ENCODE measurements at places on chromosomes 12 and 14. TPM values are rescaled to one million over a fixed set of nuclear protein-coding genes. Genes with fewer than 3 reads are reported as not detected.

DNA sequence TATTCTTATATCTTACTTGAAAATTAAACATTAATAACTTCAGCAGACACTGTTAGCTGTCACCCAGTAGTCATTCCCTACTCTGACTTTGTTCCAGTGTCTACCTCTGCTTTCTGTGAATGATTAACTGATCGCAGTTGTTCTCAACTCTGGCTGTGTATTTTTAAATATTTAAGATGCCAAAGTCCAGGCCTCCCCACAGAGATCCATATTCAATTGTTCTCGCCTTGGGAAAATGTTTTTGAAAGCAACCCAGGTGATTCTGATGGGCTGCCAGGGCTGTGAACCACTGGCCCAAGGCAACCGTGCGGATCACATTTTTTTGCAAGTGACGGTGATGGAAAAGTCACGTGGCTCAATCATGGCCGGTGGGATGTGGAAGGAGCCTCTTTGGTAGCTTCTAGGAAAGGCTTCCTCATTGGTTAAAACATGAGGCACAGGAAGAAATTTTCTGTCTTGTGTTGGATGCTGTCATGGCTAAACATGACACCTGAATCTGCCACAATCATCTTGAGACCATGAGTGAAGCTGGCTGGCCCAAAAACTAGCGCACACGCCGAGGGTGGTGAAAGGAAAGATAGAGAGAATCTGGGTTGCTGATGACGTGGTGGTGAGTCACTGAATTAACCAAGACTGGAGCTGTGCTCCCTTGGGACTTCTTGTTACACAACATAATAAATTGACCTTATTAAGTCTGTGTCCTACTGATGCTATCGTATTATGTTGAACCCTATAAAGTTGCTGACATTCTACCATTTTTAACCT is 37.2 kb downstream of the RDH12 start:
- peak; percentile 59 for DNase-seq

DNA sequence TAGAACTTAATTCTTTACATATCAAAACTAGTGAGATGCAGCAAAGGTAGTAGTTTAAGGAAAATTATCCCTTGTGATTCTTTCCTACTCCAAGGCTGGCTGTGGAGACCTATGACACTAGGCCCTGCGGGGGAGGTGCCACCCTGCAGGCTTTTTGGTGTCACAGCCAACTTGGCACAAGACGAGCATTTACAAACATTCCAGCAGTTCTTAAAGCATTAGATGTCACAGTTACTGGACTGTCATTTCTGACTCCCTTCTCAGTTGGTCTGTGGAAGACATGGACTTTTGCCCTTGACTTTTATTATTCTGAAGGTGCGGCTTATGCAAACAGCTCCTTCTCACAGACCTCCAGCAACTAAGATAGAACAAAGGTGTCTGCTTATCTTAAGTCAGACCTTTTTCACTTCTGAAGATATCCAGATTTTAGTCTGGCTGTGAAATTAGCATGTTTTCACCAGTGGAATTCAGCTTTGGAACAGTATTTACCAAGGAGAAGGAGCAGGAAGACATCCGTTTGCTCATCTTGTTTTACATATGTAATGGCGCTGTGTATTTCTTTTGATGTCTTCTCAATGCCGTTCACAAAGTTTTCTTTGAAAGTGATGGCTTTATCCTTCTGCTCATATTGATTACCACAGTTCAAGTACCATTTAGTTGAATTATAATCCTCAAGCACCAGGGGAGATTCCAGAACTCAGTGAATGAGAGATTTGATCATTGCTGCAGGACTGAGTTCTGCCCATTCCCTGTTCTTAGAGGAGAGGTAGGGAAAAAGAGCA is 17.9 kb downstream of the SRGAP1 start:
- no peak for DNase-seq

- DNase-seq = no peak
These were observed 37.5 kb upstream of the MIS18BP1 start for GRCh38 chr14:45290547-45290946.

DNA sequence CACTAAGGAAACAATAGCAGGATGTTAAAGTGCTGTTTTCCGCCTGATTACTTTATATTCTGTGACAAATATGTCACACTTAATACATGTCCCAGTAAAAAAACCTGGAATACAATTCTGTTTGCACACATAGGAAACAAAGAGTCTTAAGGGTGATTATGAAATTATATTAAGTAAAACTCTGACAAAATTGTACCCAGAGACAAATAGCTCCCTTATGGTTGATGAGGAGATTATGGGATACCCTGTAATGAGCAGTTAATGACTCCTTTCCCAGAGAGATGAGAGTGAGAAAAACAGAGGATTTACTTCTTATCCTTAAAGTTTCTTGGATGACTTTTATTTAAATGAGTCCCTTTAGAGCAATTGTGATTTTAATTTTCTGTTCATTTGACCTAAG is 370.6 kb downstream of the PDZRN4 start:
- no peak for DNase-seq

- DNase-seq = no peak
These were observed 5.3 kb upstream of the RAB35 start for GRCh38 chr12:120121766-120122293.

DNA sequence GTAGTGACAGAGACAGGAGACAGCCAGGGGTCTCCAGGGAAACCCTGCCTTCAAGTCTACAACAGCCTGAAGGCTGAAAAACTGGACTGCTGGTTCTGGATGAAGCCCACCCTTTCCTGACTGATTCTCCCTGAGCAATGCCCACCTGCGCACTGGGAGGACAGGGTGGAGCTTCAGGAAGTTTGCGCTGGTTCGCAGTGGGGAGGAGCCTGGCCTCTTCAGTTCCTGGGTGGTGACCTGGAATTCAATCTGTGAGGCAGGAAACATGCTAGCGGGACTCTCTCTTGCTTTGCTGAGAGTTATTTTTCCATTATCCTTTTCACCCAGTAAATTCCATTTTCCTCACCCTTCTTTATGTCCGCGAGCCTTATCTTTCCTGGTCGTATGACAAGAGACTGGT is 600.8 kb downstream of the TRHDE start:
- DNase-seq = no peak

DNA sequence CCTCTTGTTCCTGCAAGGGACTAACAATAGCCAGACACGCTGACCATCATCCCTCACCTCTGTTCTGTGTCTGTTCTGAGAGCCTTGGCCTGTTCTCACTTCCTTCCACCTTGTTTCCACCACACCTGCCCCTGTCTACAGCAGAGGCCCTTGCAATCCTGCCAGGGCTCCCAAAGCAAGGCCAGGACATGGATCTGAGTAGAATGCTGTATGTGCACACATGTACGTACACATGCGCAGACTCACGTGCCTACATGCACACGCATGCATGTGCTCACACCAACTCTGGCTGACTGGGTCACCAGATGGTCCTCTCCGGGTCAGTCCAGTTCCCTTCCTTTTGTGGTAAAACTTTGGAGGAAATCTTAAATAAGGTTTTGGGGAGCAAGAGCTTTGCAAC is 133.0 kb upstream of the C14orf180 start:
- DNase-seq = no peak

GRCh38 chr12:100404769-100405407 is 48.0 kb downstream of the SLC17A8 start:
- no peak for DNase-seq

DNA sequence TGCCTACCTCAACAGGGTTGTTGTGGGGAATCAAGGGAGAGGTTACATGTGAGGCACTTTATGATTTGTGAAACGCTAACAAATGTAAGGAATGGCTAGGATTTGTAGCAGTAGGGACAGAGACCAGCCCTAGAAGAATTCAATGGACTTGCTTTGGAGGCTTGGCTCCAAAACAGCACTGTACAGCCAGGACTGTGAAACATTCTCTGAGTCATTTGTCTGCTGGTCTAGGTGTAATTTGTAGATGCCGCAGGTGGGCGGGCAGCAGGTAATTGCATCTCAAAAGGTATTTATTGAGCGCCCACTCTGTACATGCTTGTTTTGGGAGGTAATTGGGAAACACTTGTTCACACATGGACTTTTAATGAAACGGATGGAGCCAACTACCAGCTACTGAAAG is 11.4 kb downstream of the SLC7A8 start:
- DNase-seq = no peak

DNA sequence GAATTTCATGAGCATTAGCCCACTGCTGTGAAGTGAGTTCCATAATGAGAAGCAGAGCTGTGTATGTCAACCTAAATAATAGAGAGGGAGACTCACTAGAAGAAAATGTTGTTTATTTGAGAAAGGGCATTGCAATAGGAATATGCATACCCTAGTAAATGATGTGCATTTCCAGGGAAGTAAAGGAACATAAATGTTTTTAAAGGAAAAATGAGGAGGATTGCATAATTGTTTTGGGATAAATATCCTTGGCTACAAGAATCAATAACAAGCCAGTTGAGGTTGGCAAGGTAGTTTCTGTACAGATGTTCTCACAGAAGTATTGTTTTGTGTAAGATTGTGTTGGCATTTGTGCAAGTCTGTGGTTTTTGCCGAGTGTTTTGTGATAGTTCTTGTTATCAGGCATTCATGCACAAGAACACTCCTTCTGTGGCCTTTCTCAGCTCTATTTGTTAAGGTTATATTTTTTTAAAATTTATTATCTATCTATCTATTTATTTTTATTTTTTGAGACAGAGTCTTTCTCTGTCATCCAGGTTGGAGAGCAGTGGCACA is 47.1 kb downstream of the EMP1 start:
- no peak for DNase-seq

GRCh38 chr12:90399357-90399756 is 555.6 kb downstream of the CCER1 start:
- DNase-seq = no peak

GRCh38 chr12:84692071-84692470 is 220.5 kb downstream of the SLC6A15 start:
- DNase-seq = no peak

DNA sequence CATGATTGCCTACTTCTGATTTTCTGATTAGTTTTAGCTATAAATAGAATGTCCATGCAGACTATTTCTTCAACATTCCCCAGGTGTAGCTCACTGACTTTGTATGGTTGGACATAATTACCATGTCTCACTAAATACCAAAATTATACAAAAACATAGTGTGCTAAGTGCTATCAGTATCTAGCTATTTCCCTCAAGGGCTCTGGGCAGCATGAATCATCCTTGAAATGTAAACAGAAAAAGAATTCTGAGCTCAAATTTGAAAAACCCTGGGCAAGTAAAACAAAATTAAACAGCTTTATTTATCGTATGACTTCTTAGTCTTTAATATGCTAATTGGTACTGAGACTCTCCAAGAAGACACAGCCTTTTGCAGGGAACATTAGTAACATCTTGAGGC is 82.9 kb downstream of the SPATA7 start:
- no peak for DNase-seq

DNA sequence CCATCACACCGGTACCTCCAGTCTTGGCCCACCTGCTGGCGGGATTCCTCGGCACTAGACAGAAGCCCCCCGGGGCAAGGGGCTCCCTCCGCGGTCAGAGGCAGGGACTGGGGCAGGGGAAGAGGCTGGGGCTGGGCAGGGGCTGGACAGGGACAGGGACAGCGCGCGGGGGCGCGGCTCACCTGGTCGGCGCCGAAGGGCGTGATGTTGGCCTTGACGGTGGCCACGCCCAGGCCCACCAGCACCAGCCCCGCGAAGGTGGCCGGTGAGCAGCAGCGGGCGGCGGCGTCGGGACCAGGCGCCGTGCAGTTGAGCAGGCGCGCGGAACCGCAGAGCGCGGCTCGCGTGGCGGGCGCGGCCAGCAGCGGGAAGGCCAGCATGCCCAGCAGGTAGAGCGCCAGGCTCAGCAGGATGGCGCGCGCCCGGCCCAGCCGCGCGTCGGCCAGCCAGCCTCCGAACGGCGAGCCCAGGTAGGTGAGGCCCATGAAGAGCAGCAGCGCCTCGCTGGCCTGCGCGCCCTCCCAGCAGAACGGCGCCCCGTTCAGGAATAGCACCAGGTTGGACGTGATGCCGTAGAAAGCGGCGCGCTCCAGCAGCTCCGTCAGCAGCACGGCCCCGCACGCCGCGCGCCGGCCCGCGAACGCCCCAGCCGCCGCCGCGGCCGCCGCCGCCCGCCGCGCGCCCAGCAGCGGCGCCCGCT is 392 bp downstream of the SLC15A4 start:
- no peak for DNase-seq

GRCh38 chr14:30889244-30889594 is 14.9 kb downstream of the COCH start:
- DNase-seq = no peak

GRCh38 chr12:124694846-124695497 is 127.6 kb upstream of the NCOR2 start:
- DNase-seq = peak; percentile 96

DNA sequence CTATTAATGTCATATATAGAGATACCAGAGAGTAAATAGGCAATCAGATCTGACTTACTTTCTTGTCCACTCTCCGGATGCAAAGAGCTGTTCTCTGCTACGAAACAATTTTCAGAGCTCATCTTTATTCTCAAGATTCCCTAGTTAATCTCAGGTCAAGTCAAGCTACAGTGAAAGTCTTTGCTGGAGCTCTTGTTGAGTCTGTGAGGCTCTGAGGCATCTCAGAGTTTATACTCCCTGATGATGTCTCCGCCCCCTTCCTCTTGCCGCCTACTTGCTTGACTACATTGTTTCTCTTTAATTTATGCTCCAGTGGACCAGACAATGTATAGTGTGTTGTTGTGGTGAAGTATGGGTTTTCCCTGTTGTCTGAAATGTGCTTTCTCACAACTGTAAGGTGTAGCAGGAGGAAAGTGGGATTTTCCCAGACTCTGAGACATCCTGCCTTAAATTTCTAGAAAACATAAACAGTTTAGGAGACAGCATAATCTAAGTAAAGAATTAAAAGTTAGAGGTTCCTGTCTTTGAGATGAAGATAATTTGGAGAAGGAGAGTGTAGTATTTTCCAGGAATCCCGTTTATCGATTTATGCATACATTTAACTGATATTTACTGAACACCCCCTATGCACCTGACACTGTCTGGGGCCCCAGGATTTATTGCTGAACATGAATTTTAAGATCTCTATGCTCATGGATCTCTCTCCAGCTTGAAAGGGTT is at the start of gene CD69:
Gene CD69 (minus strand): TSS at position 203 of the 720 bp plus-strand sequence. CDS start 81 bp downstream, at position 122.
- DNase-seq = peak; percentile 49

DNA sequence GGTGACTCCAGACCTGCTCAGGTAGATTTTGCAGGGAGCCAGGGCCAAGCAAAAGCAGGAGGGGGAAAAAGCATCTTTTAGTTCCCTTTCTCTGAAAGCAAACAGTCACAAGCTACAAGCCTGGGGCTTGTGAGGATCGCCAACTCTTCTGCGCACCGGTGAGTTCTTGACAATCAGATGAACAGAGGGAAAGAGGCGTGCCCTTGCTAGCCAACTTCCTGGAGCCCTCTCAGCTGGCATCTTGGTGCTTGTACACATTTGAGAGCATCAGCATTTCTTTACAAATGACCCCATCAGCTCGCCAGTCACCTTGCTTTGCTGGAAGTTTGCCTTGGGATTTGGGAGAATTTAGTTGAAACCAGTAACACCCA is 55.5 kb downstream of the ZNF664 start:
- no peak for DNase-seq

- no peak for DNase-seq
These were observed 8.8 kb upstream of the SMARCC2 start for GRCh38 chr12:56197921-56198635.

Gene LIN7A
- 1.3 TPM for total RNA-seq

Gene FIGNL2
- 2.6 TPM for total RNA-seq

Gene REM2
- total RNA-seq = 0.48 TPM

Gene RITA1
- total RNA-seq = 36.0 TPM

Gene GAS2L3
- 7.3 TPM for total RNA-seq

Gene NELL2
- total RNA-seq = 3.5 TPM

Gene RIMBP2
- 0.82 TPM for total RNA-seq

Gene TMTC2
- total RNA-seq = 7.6 TPM

Gene MGAT2
- 38.5 TPM for total RNA-seq

Gene ADAM21
- 0.08 TPM for total RNA-seq

Gene MMP17
- 1.7 TPM for total RNA-seq

Gene TMEM63C
- total RNA-seq = 1.1 TPM

Gene BEGAIN
- 3.2 TPM for total RNA-seq

Gene LALBA
- total RNA-seq = not detected

Gene CLEC9A
- total RNA-seq = not detected

Gene TMPRSS12
- total RNA-seq = not detected

Gene PTPN21
- total RNA-seq = 12.5 TPM

Gene TMEM121
- 10.1 TPM for total RNA-seq
